Activated CD8-positive, alpha-beta T cell treated with anti-CD3 and anti-CD28 coated beads for 36 hours (primary cell): ENCODE measurements at places on chromosomes 5 and 9.

DNA sequence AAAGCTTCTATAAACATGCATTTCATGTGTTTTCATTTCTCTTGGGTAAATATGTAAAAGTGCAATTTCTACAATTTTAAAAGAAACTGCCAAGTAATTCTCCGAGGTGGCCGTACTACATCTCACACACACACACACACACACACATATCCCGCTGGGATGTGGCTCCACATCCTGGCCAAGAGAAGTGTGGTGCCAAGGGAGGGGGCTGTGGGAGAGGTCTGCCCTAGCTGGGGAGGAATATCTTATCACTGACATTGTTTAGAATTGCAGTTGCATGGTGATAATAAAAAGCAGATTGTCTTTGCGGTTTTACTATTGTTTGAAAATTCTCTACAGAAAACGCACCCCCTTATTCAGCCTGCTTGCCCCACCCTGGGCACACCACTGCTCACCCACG, 558.4 kb downstream of the BNC2 start:
- no peak for DNase-seq

- no peak for DNase-seq
Measured at GRCh38 chr9:2872250-2872930, 28.5 kb upstream of the PUM3 start.

GRCh38 chr9:125745018-125745417, 2.2 kb upstream of the PBX3 start:
- DNase-seq = no peak

- DNase-seq = no peak
Measured at GRCh38 chr9:103188781-103189350, 193.7 kb downstream of the CYLC2 start.

DNA sequence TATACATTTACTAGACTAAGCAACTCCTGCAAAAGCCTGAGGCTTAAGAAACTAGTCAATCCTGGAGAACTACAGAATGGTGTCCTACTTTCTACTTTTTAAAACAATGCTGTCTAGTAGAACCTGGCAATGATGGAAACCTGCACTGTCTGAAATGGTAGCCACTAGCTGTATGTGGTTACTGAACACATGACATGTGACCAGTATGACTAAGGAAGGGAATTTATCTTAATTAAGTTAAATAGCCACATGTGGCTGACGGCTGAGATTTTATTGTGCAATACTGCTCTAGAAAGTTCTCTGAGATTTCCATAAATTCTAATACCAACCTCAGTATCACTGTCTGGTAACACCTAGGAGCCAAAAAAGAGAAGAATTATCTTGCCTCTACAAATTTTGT, 44.9 kb upstream of the RAPGEF6 start:
- DNase-seq = no peak

GRCh38 chr5:166788050-166788449, 1503.4 kb upstream of the WWC1 start:
- no peak for DNase-seq

DNA sequence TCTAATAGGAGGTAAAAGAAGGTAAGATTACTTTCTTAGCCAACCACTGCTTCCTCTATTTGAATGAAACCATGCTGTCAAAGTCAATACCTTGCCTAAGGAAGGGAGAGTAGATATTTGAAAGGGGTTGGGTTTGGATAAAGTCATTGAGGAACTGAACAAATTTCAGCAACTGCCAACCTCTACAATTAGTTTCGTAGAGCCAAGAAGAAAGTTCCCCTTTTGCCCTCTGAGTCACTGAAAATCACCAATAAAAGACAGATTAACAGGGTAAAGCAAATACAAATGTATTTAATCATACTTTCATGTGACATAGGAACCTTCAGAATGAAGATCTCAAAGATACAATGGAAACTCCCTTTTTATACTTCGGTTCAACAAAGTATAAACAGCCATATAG, 615.7 kb downstream of the GABRG2 start:
- no peak for DNase-seq

DNA sequence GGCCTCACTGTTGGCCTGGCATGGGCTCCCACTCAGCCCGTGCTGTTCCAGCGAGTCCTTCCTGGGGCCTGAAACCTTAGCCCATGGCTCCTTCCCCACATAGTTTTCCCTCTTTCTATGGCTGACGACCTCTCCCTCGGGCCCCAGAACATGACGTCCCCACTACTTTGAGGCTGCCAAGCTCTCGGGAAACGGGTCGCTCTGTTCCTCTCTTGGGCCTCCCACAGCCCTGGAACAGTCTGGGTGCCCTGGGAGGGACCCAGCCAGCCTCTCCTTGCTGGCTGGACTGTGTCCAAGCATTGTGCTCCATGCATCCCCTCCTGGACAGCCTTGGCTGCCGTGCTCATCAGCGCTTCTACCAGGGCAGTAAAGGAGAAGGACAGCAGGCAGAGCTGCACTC, 118.3 kb downstream of the SYK start:
- DNase-seq = no peak

DNA sequence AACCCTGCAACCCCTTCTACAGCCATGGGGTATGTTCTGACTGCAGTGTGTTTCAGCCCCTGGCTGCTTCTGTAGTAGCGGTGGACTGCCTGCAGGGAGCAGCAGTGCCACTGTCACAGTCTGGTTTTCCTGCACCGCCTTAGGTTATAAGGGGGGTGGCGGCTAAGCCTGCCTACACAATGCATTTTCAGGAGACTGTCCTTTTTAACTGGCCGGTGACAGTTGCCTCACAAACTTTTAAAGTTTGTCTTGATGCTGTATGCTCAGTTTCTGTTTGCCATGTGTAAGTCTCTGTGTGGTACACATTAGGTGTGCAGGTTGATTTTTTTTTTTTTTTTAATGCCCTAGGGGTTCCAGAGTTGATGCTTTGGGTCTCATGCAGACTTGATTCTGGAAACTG, 53.0 kb downstream of the NUP214 start:
- peak; percentile 82 for DNase-seq
